ENCODE measurements at places on chromosomes 1 and 21.

DNA sequence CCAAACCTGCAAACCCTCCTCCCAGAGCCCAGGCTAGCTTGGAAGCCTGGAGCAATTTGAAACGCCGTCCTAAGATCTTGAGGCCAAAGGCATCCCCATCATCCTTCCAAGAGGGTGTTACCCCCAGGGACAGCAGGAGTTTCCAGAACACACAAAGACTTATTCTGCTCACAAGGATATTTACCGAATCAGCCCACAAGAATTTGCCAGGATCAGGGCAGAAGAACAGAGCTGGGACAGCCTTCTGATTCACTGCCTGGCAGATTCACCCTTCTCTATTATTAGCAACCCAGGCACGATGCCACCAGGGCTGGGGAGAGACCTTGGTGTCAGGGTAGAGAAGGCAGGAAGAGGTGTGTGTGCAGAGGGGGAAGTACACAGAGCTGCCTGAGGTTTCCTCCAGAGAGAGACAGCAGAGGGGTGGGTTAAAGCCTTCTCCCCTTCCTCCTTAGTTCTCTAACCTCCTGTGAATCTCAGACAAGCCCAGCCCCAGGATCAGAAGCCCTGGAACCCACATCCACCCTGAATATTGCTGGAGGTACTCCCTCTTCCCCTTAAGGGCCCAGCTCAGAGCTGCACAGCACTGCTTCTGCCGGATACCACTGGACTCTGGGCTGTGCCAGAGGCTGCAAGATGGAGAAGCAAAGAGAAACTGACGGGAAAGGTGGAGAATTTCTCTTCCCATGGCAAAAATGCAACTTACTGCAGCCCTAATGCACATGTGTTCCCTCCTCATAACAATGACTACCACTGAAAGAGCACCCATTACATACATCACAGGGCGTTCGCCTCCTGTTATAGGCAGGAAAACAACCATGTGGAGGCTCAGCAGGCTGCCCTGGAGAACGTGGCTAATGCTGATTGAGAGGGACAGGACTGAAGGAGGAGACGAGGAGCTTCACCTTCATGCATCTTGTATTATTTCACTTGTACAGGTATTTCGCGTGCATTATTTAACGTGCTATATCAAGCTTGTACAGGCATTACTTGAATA, 61.8 kb downstream of the ITPKB start:
- no peak for DNase-seq

DNA sequence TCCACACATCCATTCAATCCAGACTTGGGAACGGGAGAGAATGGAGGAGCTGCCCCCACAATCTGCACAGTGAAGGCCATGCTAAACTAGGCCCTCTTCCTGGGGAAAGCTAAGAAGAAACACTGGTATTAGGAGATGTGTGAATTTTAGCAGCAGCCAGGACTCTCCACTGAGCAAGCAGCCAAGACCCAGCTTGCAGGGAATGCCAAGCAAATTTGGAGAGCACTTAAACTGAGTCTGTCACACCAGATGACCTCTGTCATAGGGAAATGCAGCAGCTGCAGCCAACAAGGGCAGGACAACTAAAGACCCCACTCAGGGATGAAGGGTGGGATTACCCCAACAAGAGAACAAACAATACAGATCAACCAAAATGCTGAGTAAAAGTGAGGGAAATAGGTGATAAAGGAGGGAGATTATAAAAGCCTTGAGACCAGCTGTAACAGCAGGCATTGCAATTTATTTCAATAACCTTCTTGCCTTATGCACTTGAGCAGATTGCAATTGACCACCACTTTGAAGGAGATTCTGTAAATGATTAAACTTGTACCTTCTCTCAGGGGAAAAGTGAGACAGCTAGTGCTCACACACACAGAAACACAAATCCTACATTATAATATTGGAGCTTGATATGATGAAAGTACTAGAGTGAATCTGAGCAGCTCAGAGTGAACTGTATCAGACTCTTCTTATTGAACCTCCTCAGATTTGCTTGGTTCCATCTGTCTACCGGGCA, 2.5 kb upstream of the CLCA1 start:
- no peak for DNase-seq

- DNase-seq, result no peak
Measured at GRCh38 chr21:44695641-44696040, 1.3 kb upstream of the KRTAP10-12 start.

DNA sequence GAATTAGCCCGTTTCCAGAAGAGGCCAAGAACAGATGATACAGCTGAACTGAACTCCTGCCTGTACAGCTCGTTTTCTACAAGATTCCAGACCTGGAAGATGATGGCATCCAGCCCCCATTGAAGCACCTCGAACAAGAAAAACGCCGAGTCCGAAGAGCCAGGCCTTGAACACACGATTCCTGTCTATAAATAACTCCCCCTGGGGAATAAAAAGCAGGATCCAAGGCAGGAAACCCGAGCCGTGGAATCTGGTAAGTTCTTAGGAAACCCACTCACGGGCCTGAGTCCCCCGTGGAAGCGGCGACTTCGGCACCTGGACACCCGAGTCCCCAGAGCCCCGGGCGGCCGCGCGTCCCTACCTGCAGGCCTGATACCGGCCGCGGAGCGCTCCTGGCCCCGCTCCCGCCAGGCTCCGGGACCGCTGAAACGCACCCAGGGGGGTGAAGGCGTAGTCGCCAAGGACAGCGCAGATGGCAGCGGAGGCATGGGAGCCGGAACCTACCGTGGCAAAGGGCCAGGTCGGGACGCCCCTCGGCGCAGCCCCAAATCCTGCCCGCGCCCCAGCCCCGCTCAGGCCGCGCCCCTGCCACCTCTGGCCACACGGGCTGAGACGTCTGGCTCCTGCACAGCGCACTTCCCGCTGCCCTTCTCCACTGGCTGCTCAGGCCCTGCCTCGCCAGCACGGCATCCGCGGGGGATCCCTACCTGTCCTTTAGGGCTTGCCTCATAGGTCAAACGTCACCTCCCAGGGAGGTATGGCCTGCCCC, 14.0 kb upstream of the HLCS start:
- no peak for DNase-seq

- DNase-seq, result no peak
Measured at GRCh38 chr1:214247501-214248041, 33.4 kb upstream of the SMYD2 start.

Measured in cortex of kidney (tissue), 1 donor.